ENCODE measurements at places on chromosomes 13 and 19.

GRCh38 chr13:70523622-70524021 is 415.4 kb upstream of the KLHL1 start:
- no peak for DNase-seq

DNA sequence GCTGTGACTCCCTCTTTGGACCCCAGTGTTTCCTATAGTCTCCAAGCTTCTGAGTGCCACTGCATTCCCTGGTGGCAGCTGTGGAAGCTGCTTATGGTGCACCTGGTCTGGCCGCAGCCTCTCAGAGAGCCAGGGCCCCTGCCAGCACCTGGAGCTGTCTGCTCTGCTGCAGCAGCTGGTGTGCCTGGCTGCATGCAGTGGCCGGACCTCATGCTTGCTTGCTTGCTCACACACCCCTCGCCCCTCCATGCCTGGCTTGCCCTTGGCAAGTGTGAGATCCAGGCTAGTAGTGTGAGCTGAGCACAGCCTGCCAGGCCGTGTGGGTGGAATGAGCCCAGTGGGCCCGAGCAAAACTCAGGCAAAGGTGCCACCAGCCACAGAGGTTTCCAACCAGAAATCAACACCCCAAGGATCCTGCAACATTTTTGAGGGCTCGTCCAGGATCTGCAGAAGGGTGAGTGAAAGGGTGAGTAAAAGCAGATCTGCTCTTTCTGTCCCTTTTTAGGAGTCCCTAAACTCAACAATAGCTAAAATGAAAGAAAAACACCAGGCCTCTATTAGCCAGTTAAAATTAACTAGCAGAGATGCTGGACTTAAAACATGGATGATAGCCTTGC is 7.6 kb upstream of the MLLT1 start:
- no peak for DNase-seq

GRCh38 chr19:12730064-12730463 is 4.4 kb downstream of the TRIR start:
- DNase-seq = no peak

- DNase-seq = no peak
These were observed 36.3 kb downstream of the SHISA2 start for GRCh38 chr13:26015271-26016125.

GRCh38 chr13:49298903-49299605 is 51.3 kb downstream of the CDADC1 start:
- no peak for DNase-seq

GRCh38 chr13:85819513-85819912 is 20.3 kb upstream of the SLITRK6 start:
- DNase-seq = no peak

DNA sequence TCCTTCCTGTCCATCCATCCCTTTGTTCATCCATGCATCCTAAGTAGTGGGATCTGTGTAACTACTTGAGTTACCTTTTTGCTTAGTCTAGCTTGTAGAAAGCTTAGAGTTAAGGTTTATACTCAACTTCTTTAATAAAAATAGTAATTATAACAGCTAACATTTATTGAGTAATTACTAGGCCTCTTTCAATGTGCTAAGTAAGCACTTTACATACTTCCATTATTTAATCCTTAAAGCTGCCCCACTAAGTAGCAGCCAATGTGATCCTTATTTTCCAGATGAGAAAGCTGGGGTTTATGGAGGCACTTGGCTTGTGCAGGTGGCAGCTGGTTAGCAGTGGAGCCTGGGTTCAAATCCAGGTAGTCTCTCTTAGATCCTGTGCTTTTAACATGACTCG is 182.9 kb downstream of the FGF9 start:
- DNase-seq = no peak

DNA sequence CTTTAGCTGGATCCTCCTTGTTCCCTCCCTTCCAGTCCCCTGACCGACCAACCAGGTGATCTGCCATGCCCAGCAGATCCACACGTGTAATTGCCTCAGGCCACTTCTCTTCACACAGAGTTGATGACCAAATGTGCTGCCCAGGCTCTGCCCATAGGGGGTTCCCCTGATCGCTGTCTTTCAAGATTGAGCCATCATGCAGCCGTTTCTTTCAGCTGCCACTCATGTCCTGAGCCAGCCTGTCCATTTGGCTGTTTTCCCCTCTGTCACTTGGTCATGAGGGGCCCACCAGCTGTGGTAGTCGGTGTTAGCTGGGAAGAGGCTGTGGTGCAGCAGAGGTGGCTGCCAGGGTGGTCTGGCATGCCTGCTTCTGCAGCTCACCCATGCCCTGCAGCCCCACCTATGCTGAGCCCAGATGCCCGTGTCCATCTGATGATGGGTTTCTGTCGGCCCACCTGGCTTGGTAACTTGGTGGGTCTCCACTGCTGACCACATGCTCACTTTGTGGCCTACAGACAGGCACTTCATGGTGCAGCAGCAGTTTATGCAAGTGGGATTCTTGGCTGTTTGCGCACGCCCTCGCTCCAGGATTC is 35.6 kb upstream of the GPR183 start:
- DNase-seq = no peak

GRCh38 chr13:69485991-69486592 is 621.5 kb upstream of the ATXN8OS start:
- DNase-seq = no peak

- DNase-seq = no peak
These were observed 8.2 kb upstream of the PCDH9 start for GRCh38 chr13:67238277-67238859.

GRCh38 chr13:75812751-75813181 is 176.6 kb downstream of the LMO7 start:
- DNase-seq = no peak

DNA sequence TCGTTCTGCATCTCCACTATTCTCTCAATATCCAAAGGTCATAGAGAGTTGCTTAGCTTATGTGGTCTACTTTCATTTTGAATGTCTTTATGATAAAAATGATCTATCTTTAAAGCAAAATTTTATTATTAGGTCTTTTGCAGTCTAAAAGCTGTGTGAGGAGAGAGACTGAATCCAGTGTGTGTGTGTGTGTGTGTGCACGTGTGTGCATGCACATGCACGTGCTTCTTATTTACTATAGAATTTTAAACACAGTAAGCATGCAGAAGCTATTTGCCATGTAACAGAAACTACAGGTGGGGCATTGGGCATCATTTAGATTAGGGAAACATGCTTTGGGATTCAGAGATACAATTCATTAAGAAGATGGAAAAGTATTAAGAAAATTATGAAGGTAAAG is 136.0 kb upstream of the SPRY2 start:
- DNase-seq = no peak

DNA sequence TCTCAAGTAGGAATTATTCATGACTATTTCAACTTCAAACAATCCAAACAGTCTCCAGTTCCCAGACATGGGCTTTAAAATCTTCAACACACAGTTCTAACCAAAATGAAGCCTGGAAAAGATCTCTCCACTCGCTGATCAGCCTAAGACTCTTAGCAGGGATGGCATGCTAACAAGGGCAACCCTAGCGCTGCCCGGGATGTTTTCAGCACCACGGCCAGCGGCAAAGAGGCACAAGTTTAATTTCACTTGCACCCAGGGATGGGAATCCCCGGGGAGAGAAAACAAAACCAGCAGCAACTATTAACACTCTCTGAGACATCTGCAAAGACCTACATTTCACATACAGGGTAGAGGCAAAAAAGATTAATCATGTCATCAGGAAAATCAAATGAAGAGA is 43.0 kb downstream of the CACNA1A start:
- DNase-seq = no peak

GRCh38 chr19:15115080-15115479 is 7.9 kb downstream of the SYDE1 start:
- DNase-seq = no peak

- DNase-seq = no peak
These were observed 33.1 kb downstream of the HPN start for GRCh38 chr19:35074426-35075201.

DNA sequence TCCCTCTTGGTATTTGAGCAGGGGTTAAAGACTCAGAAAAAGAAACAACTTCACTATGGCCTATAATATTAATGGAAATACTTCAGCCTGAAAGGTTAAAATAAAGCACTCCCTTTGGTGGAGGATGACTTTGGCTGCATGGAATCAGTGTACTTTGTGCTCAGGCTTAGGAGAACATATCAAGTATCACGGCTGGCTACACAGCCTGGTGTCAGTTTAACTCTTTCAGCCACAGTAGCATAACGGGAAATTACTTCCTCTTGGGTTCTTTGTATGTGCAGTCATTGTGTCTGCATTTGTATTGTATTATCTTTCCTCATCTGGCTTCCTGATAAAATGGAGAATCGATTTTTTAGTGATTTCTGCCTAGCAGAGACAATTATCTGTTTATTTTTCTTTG is 239.0 kb downstream of the GGACT start:
- DNase-seq = no peak

- DNase-seq = no peak
These were observed 84.6 kb upstream of the TRPC4 start for GRCh38 chr13:37954191-37954590.

DNA sequence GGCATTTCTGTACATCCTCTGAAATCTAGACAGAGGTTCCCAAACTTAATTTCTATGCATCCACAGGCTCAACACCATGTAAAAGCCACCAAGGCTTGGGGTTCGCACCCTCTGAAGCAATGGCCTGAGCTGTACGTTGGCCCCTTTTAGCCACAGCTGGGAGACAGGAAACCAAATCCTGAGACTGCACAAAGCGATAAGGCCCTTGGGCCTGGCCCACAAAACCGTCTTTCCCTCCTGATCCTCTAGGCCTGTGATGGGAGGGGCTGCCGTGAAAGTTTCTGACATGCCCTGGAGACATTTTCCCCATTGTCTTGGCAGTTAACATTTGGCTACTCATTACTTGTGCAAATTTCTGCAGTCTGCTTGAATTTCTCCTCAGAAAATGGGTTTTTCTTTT is 766.4 kb downstream of the GPC5 start:
- DNase-seq = no peak

- no peak for DNase-seq
These were observed 72.2 kb downstream of the MAP4K1 start for GRCh38 chr19:38545596-38545995.

- DNase-seq = no peak
These were observed at the start of gene TUBA3C for GRCh38 chr13:19181621-19182485. Gene TUBA3C, minus strand, starts transcription at chr13:19181824. Its CDS starts 77 bp downstream, at chr13:19181747.

- DNase-seq = no peak
These were observed 13.2 kb upstream of the ZNF599 start for GRCh38 chr19:34786236-34786635.

- no peak for DNase-seq
These were observed 57.3 kb downstream of the SMARCA4 start for GRCh38 chr19:11018179-11018578.

DNA sequence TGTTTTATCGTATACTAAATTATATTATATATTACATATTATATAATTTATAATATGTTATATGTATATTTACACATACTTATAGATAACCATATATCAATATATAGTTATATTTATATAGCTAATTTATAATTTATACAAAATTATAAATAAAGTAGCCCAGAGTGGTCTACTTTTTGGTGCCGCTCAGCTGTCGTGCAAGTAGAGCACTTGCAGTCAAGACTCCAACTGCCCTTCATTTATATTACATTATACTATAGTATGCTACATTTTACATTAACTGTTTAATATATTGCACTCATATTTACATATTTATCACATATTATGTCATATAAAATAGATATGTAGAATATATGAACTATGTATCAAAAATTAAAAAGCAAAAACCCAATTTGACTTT is 1124.7 kb upstream of the MIR17HG start:
- no peak for DNase-seq

GRCh38 chr13:49877629-49878218 is 58.4 kb downstream of the SPRYD7 start:
- DNase-seq = no peak

- DNase-seq = no peak
These were observed 187.9 kb downstream of the KATNAL1 start for GRCh38 chr13:30119476-30119875.

GRCh38 chr13:43682701-43683100 is 104.1 kb downstream of the ENOX1 start:
- DNase-seq = no peak

DNA sequence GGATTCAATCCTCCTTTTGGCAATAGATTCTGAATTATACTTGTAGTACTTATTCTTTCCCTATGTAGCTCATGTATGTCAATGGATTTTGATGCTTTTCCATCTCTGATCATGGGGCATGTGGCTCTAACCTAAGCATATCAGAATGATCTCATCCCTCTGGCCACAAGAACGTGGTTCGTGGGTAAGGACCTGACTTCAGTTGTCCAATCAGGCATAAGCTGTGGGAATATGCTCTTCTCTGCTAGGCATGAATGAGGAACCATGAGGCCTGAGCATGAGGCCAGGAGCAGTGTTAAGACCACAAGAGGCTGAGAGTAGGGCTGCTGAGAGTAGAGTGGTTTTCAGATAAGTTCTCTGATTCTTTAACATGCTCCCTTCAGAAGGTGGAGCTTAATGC is 292.4 kb upstream of the TSHZ3 start:
- DNase-seq = no peak

- DNase-seq = peak; percentile 35
These were observed at the start of gene VPS36 for GRCh38 chr13:52450012-52450792. Gene VPS36, minus strand, starts transcription at chr13:52450634. Its CDS starts 40 bp downstream, at chr13:52450594.

- no peak for DNase-seq
These were observed 23.1 kb downstream of the TBC1D4 start for GRCh38 chr13:75458696-75459422.

DNA sequence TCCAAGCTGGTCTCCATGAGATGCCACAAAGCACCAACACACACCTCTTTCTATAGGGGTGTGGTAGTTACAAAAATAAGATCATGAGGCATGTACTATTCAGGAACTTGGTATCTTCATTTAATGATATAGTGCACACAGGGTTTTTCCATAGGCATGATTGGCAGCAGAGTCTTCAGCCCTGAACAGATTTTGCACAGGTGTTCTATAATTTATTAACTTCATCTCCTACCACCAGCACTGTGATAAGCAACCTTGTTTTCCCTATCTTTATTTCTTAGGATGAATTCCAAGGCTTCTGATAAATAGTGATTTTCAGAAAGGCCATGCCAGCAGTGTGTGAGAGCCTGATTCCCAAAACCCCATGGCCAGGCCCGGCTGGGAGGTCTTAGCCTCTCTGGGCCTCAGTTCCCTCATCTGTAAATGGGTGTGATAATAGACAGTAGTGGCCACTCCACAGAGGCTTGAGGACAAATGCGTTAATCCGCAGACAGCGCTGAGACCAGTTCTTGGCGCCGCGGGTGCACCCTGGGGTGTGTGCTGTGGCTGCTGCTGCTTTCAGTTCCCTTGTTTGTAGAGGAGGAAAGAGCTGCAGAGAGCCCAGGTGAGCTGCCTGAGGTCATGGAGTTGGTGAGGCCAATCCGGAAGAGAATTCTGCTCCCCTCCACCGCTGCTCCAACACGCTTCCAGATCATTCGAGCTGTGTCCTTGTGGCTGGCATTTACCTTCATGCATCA is 33.1 kb downstream of the DHRS12 start:
- DNase-seq = no peak

- no peak for DNase-seq
These were observed 1.8 kb downstream of the EXOSC5 start for GRCh38 chr19:41395355-41395754.

DNA sequence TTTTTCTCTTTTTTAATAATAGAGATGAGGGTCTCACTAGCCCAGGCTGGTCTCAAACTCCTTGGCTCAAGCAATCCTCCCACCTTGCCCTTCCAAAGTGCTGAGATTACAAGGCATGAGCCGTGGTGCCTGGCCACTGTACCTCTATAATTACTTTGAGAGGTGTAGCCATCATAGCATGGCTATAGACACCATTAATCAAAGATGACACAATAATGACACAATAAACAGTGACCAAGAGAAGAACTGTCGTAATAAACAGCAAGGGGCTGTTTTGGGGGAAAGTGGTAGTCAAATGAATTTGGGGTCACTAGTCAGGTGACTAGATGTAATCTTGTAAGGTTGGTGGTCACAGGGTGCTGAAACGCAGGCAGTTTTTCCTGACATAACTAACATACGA is 30.4 kb downstream of the KLF5 start:
- no peak for DNase-seq

- DNase-seq = no peak
These were observed 193.5 kb downstream of the TEX29 start for GRCh38 chr13:111513766-111514609.
